Immature natural killer cell (primary cell): ENCODE measurements at places on chromosomes 5 and 9.

- no peak for DNase-seq
These were observed 409.4 kb downstream of the DMRTA1 start for GRCh38 chr9:22855980-22856379.

- no peak for DNase-seq
These were observed 15.5 kb upstream of the LAMC3 start for GRCh38 chr9:130993303-130994030.

DNA sequence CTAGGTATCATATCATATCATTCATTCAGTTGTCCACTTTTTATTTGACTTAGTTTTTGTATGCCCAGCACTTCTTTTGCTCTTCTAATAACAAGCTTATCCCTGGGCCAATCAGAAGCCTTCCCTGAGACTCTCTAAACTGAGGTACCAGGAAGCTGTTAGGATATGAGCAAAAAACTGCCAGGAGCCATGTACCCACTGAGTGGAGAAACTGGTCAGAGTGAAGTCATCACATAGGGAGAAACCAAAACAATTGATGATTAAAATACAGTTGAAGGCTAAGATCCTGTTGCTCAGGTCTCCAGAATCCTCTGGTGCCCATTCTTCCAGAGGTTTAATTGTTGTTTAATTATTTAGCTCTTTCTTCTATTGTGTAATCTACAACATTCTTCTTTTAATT, 120.2 kb downstream of the KIAA0825 start:
- no peak for DNase-seq

DNA sequence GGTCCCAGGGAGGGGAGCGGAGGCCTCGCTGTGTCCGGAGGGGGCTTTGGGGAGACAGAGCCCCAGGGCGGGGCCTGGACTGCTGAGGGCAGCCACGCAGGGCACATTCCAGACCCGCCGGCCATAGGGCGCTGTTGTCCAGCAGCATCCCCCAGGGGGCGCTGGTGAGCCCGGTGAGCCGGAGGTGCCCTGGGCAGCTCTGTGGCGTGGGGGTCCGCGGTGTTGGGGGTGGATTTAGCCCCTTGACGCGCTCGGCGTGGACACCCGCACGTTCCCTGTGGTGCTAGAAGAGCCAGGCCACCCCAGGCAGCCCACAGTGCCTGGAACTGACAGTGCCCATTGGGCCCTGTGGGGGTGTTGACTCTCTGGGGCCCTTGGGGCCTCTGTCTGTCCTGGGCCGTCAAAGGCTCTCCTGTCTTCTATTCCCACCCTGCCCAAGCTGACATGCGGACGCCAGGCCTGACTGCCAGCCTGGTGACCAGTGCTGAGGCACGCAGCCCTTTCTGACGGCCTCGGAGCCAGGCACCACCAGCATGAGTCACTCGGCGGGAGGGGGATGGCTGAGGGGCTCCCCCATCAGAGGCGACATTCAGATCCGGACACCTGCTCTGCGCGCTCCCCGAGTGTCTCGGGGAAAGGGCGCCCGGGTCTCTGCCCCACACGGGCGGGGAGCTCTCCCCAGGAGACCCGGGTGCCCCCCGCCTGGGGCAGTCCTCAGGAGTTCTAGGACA, 23.9 kb downstream of the TPPP start:
- DNase-seq = peak; percentile 34

DNA sequence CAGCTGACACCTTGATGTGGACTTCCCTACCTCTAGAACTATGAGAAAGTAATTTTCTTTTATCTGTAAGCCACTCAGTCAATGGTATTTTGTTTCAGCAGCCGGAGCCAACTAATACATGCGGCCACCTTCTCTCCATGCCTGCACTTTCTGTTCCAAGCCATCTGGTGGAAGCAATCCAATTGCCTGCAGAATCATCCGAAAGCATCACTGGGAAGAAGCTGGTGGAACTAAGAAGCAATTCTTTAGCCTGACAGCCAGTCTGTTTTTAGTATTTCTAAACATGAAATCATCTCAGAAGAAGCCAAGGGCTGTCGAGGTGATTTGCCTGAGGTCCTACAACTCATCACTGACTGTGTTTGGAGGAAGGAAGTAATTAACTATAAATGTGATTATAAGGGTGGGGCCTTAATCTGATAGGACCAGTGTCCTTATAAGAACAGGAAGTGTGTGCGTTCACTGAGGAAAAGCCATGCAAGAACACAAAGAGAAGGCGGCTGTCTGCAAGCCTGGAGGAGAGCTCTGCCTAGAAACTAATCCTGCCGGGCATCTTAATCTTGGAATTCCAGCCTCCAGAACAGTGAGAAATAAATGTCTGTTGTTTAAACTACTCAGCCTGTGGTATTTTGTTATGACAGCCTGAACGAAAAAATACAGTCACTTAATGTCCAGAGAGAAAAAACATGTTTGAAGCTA, 49.1 kb downstream of the NXNL2 start:
- no peak for DNase-seq

DNA sequence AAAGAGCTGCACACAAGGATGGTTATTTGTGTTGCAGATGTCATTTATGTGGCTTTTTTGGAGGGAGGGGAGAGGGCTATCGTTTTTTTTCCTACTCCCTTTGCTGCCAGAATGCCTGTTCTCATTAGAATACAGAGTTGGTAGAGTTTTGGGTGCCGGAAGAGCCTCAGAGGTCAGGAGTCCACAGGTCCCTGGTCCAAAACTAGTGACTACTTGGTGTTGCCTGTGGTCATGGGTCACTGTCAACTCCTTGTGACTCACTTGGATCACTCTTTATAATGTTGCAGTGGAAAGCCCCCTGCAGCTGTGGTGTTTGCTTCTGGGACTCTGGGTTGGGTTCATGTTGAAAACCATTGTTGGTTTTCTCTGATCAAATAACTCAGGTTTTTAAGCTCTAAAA, 131.4 kb downstream of the MAST4 start:
- DNase-seq = no peak

GRCh38 chr9:119441338-119441737, 72.1 kb upstream of the BRINP1 start:
- DNase-seq = no peak

GRCh38 chr9:33453999-33454660, 6.7 kb upstream of the AQP3 start:
- DNase-seq = no peak

DNA sequence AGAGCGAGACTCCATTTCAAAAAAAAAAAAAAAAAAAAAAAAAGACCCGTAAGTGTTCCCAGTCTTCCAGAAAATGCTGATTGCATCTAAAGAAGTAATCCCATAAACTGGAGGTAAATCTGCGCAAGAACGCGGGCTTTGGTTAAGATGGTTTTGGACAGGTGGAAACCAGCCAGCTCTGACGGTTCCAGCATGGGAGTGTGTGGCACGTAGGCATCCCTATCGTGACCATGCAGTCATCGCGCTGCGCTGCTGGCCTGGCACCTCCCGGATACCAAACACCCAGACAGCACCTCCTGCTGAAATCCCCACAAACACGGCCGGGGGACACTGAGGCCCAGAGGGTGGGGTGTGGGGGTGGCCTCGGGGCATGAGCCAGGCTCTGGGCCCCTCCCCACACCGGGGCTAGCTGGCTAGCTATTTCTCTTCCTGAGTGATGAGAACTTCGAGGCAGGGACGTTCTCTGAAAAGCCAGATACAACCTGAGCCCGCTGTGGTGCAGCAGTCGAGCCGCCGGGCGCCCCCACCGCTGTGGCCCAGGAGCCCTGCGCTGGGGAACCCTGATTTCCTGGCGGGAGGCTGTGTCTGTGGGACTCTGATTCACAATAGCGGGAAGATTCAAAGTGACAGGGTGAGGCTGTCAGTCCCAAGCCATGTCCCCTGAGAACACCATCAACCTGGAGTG, 32.2 kb upstream of the NOTCH1 start:
- DNase-seq = no peak

GRCh38 chr9:131304676-131305355, 15.3 kb downstream of the PLPP7 start:
- no peak for DNase-seq

DNA sequence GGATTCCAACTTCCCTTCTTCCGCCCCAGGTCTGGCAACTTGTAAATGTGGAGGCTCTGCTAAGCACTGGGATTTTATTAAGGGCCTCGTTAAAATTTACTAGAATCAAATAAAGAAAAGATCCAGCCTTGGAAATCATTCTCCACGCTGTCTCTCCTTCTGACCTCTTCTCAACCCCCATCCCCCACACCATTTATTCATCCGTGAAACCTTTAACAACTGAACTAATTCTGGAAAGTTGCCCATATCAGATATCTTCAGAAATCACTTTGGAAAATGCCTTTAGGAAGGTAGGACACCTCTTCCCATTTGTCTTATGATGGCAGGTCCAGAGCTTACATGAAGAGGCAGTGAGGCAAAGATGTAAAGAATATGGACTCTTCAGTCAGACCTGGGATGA, 288.5 kb downstream of the SLIT3 start:
- no peak for DNase-seq

GRCh38 chr5:174531782-174532191, 192.6 kb upstream of the MSX2 start:
- no peak for DNase-seq

DNA sequence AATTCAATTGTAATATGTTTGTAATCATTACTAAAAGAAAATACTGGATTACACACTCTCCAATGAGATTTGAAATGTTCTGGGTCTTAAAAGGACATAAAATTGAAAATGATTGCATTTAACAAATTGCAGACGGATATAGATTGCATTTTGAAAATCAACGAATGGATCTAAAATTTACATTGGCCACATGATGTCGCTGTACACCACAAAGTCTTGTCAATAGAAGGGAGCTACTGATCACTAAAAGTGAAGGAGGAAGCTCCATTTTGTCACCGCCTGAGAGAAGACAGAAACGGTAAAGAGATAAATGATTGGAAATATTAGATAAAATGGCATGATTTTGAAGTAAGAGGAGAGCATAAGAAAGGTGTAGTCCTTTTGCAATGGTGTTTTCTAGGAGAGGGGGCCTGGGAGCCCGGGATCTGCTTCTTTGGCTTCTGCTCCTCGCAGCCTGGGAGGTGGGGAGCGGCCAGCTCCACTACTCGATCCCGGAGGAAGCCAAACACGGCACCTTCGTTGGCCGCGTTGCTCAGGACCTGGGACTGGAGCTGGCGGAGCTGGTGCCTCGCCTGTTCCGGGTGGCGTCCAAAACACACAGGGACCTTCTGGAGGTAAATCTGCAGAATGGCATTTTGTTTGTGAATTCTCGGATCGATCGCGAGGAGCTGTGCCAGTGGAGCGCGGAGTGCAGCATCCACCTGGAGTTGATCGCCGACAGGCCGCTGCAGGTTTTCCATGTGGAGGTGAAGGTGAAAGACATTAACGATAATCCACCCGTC, at the start of gene PCDHA1:
TSS of gene PCDHA1 (plus strand) at position 236 of the 782 bp plus-strand sequence.
- DNase-seq = no peak

DNA sequence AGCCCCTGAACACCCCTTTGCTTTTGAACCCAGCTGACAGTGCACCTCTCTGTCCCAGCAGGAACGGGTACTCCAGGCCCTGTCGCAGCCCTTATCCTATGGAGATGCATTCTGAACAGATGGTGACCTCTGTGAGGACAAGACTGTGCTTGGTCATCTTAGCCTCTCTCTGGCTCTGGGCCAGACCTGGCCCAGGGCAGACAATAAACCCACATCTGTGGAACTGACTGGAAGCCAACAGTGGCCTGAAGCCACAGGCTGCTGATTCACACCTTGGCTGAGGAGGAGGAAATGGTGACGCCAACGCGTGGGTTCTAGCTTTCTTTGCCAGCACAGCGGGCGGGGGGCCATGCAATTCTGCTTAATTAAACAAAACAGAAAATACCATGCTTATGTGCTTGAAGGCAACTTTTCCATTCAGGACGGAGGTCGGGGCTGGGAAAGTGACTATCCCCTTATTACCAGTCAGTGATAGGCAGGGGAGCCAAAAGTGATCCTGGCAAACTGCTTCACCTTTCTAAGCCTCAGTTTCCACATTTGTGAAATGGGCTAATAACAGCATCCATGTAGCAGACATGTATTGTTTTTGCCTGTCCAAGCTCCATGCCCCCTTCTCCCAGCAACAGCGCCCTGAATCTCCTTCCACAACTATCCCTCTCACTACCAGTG, 10.8 kb downstream of the SH3PXD2B start:
- peak; percentile 50 for DNase-seq

- no peak for DNase-seq
These were observed 310.2 kb downstream of the PDE4D start for GRCh38 chr5:59583151-59583809.

- DNase-seq = no peak
These were observed 210.5 kb downstream of the NXNL2 start for GRCh38 chr9:88745276-88746001.

DNA sequence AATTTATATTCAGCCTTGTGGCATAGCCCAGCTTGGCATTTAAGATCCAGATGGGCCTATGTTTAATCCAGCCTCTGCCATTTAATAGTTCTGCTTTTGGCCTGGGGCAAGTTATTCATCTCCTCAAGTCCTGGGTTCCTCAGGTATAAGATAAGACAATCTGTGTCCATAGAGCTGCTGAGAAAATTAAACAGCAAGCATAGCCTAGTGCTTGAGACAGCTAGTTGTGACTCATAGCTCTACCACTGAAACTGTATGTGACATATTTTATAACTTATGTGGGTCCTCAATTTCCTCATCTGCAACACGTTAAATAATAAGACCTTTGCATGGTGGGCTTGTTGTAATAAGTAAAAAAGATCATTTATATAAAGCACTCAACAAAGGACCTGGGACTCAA, 53.3 kb upstream of the ATP10B start:
- no peak for DNase-seq

DNA sequence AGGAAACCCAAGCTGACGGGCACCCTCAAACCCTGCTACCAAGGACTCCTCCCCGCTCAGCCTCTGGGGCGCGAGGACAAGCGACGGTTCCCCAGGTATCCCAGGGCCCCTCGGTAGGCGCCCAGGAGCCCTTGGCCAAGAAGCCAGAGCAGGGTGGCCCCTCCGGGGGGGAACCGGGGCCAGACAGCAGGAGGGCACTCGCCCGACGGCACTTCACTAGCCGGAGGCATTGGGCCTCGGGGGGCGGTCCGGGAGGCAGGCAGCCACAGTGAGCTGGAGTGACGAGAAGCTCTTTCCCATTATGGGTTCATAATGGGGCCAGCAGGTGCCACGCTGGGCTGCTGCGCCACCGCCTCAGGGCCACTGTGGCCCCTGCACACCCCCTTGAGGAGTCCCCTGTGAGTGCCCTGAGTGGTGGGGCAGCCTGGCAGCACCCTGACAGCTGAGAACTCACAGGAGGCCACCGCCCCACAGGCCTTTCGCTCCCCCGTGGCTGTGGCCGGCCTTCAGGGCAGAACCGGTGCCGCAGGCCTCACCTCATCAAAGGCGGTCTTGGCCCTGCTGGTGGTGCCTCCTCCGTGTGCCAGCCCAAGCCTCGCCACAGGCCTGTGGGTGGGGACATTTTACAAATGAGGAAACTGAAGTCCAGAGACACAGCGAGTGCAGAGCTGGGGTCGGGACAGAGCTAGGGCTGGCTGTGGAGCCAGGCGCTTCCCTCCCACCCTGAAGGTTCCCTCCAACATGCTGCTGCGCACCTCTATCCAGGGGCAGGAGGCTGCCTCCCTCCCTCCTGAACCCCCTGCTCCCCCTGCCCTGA, 68.7 kb downstream of the PSMB7 start:
- DNase-seq = no peak
